SJCRH30 (cell line): ENCODE measurements at places on chromosomes 16 and 17.

GRCh38 chr17:78947235-78948149 lies 22.3 kb upstream of the TIMP2 start:
- no peaks in the 10 kb centered on the region for H3K36me3 ChIP-seq
- no peak for DNase-seq
- H3K27ac ChIP-seq, result no peak overlapping the region
- H3K27me3 ChIP-seq, result peaks cover 16% of the 10 kb centered on the region; the same call in 1 of the 2 replicates
- H3K4me3 ChIP-seq, result no peak overlapping the region

DNA sequence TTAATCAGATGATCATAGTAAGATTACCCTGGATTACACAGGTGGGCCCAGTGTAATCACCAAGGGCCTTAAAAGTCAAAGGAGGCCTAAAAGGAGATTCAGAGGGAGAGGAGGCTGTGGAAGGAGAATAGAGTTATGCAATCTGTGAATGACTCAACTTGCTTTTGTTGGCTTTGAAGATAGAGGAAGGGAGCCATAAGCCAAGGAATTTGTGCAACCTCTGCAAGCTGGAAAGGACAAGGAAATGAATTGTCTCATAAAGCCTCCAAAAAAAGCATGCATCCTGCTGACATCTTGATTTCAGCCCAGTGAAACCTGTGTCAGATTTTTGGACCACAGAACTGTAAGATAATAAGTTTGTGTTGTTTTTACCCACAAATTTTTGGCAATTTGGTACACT lies 109.6 kb downstream of the CNTNAP4 start:
- H3K4me3 ChIP-seq, result no peak overlapping the region
- no peaks in the 10 kb centered on the region for H3K36me3 ChIP-seq
- no peaks in the 10 kb centered on the region for H3K27me3 ChIP-seq
- no peak overlapping the region for H3K27ac ChIP-seq
- H3K4me1 ChIP-seq, result no peaks in the 10 kb centered on the region

- H3K4me3 ChIP-seq, result no peak overlapping the region
- no peak for DNase-seq
- H3K27ac ChIP-seq, result no peak overlapping the region
- H3K36me3 ChIP-seq, result peaks cover 28% of the 10 kb centered on the region
- no peaks in the 10 kb centered on the region for H3K4me1 ChIP-seq
Measured at GRCh38 chr17:37025238-37025637, 76.5 kb downstream of the AATF start.

DNA sequence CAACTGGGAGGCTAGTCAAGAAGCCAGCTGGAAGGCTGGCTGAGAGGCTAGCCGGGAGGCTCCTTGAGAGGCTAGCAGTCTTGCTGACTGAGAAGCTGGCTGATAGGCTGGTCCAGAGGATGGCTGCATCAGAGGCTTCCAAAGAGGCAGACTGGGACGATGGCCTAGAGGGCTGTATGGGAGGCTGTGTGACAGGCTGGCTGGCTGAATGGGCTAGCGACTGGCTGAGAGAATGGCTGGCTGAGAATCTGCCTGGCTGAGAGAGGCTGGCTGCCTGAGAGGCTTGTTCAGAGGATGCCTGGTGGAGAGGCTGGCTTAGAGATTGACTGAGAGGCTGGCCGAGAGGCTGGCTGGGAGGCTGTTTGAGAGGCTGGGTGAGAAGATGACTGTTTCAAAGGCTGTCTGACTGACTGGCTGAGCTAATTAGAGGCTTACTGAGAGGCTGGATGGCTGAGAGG lies 34.8 kb upstream of the ACSM2B start:
- H3K36me3 ChIP-seq, result no peaks in the 10 kb centered on the region
- H3K4me1 ChIP-seq, result no peaks in the 10 kb centered on the region; the same call in 1 of the 2 replicates
- H3K4me3 ChIP-seq, result no peak overlapping the region
- no peak for DNase-seq

DNA sequence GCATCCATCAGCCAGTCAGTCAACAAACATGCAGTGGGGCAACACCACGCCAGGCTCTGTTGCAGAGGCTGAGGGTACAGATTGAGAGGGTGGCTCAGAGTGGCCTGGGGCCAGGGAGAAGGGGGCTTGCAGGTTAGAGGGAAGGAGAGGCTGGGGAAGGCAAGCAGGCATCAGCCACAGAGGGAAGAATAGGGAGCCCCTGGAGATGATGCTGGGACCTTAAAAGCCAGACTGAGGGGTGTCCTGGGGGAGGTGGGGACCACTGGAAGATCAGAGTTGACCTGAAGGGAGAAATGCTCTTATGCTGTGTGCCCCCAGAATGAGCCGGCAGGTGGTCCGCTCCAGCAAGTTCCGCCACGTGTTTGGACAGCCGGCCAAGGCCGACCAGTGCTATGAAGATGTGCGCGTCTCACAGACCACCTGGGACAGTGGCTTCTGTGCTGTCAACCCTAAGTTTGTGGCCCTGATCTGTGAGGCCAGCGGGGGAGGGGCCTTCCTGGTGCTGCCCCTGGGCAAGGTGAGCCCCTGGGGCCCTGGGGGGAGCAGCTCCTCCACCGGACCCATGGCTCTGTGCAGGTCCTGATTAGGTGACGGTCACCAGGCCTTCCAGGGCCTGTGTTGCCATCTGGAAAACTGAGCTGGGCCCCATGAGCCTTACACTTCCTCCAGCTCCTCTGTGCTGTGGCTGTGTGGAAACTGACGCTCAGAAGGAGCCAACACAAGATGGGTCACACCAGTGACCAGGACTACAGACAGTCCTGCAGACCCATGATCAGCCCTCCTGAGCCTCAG lies 1.7 kb downstream of the CORO1A start:
- DNase-seq, result no peak
- H3K4me1 ChIP-seq, result peaks cover 9% of the 10 kb centered on the region
- H3K27ac ChIP-seq, result no peak overlapping the region
- H3K4me3 ChIP-seq, result no peak overlapping the region
- H3K27me3 ChIP-seq, result no peaks in the 10 kb centered on the region

GRCh38 chr17:34601416-34601815 lies 22.0 kb downstream of the TMEM132E start:
- no peaks in the 10 kb centered on the region for H3K36me3 ChIP-seq
- H3K4me3 ChIP-seq, result no peak overlapping the region
- H3K27me3 ChIP-seq, result peaks cover 9% of the 10 kb centered on the region

- DNase-seq, result peak; percentile 83
- H3K27me3 ChIP-seq, result no peaks in the 10 kb centered on the region
- H3K27ac ChIP-seq, result peak overlapping the region; percentile 77
- peak overlapping the region; percentile 75 for H3K4me3 ChIP-seq
Measured at GRCh38 chr16:76535-77272, 1.3 kb upstream of the MPG start.

DNA sequence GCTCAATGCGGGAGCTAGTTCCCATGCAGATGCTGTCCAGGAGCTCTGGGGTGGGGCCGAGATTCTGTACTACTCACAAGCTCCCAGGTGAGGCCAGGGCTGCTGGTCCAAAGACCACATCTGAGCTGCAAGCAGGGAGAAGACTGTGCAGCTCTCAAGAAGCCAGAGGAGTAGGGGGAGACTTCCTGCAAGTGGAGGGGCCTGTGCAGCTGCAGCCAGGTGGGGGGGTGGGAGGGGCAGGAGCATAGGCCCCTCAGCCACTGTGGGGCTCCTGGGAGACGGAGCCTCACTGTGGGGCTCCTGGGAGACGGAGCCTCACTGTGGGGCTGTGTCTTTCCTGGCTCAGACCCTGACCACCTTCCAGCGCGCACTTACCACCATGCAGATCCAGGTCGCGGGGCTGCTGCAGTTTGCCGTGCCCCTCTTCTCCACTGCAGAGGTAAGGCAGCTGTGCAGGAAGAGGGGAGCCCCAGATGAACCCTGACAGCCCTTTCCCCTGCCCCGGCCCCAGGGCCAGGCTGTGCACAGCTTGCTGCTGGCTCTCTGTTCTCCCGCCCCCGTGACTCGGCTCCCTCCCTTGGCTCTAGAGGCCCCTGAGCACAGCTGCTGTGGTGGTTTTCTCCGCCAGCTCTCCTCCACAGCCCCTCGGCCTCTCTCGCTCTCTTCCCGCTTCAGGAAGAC lies 24.3 kb upstream of the DNAI2 start:
- no peak overlapping the region for H3K4me3 ChIP-seq
- H3K4me1 ChIP-seq, result peaks cover 17% of the 10 kb centered on the region
- no peak overlapping the region for H3K27ac ChIP-seq
- no peaks in the 10 kb centered on the region for H3K27me3 ChIP-seq
- DNase-seq, result peak; percentile 71

GRCh38 chr16:19717314-19717713 lies 713 bp downstream of the KNOP1 start:
- H3K4me1 ChIP-seq, result peaks cover 3% of the 10 kb centered on the region; the same call in 1 of the 2 replicates
- H3K36me3 ChIP-seq, result peaks cover 8% of the 10 kb centered on the region
- H3K27ac ChIP-seq, result peak overlapping the region; percentile 82
- H3K4me3 ChIP-seq, result peak overlapping the region; percentile 91

GRCh38 chr16:49542946-49543630 lies 169.5 kb downstream of the C16orf78 start:
- no peaks in the 10 kb centered on the region for H3K36me3 ChIP-seq
- peak; percentile 65 for DNase-seq
- peaks cover 14% of the 10 kb centered on the region for H3K4me1 ChIP-seq
- peak overlapping the region; percentile 56 for H3K4me3 ChIP-seq
- H3K27me3 ChIP-seq, result no peaks in the 10 kb centered on the region
- peak overlapping the region; percentile 73 for H3K27ac ChIP-seq

- DNase-seq, result no peak
- H3K27me3 ChIP-seq, result no peaks in the 10 kb centered on the region
- peaks cover 19% of the 10 kb centered on the region for H3K36me3 ChIP-seq
- peaks cover 4% of the 10 kb centered on the region; the same call in 1 of the 2 replicates for H3K4me1 ChIP-seq
Measured at GRCh38 chr16:56370875-56371659, 54.3 kb downstream of the AMFR start.

DNA sequence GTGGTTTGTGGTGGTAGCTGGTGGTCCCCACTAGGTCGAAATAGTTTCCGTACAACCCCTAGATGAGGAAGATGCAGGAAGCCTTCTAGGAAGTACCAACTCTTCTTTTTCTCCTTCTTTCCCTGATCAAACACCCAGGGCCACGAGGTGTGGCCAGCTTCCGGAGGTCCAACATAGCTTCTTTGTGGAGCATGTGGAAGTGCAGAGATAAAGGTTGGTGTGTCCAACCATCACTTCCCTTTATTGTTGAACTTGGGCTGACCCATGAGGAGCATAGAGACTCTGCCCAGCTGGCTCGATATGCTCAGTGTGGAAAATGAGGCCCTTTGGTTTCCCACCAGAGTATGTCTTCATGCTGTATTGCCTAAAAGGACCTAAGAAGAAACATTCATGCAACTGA lies 6.3 kb upstream of the RGS9 start:
- H3K36me3 ChIP-seq, result no peaks in the 10 kb centered on the region
- no peak for DNase-seq
- H3K27me3 ChIP-seq, result no peaks in the 10 kb centered on the region
- H3K4me1 ChIP-seq, result no peaks in the 10 kb centered on the region
- no peak overlapping the region for H3K27ac ChIP-seq
- H3K4me3 ChIP-seq, result no peak overlapping the region

DNA sequence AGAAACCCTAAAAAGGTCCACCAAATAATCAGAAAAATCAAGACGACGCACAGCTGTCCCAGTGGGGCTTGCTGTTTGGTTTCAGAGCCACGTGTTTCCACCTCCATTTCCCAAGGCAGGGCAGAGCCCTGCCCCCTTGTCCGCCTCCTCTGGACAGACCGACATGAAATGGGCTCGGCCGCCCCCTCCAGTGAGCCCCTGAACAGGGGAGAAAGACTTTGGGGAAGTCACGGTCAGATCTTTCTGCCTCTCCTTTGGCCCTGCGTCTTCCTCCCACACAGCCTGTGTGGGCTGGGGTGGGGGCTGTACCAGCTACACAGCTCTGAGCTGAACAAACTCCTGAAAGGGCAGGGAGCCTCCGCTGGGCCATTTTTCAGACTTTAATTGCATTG lies 230.7 kb downstream of the ENGASE start:
- no peak overlapping the region for H3K27ac ChIP-seq
- no peak for DNase-seq

DNA sequence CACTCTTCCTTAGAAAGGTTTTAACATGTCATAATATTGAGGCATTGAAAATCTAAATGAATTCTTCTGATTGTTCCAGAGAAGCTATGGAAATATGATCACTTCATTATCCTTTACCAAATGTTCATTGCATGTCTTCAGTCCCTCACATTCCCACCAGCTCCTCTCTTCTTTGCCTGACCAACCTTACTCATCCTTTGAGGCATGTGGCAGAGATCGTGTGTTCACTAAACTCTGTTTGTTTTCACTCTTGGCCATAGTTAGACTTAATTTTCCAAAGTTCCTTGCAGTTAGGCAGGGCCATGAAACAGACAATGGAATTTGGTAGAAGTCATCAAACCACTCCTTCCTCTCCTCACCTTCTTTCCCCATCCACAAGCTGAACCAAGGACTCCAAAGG lies 266.5 kb upstream of the HSBP1 start:
- no peak overlapping the region for H3K4me3 ChIP-seq
- H3K27ac ChIP-seq, result no peak overlapping the region
- no peaks in the 10 kb centered on the region for H3K4me1 ChIP-seq
- H3K27me3 ChIP-seq, result no peaks in the 10 kb centered on the region
- DNase-seq, result no peak
- no peaks in the 10 kb centered on the region for H3K36me3 ChIP-seq

DNA sequence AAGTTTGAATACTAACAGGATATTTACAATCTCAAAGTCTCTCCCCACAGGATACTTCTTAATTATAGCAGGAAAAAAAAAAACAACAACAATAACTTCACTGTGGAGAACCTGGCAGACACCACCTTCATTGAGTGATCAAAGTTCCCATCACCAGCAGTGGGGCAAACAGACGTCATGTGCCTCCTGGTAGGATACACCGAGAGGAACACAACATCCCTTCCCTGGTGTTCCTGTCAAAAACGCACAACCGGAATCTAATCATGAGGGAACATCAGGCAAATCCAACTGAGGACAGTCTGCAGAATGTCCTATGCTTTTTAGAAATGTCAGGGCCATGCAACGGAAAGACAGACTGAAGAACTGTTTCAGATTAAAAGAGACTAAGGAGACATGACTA lies 80.0 kb downstream of the ZFHX3 start:
- H3K36me3 ChIP-seq, result no peaks in the 10 kb centered on the region
- no peak overlapping the region for H3K27ac ChIP-seq
- no peaks in the 10 kb centered on the region for H3K4me1 ChIP-seq
- DNase-seq, result no peak
- no peak overlapping the region for H3K4me3 ChIP-seq
- H3K27me3 ChIP-seq, result no peaks in the 10 kb centered on the region

GRCh38 chr16:8569650-8570346 lies 20.5 kb downstream of the TMEM114 start:
- peak overlapping the region; percentile 44 for H3K4me3 ChIP-seq
- H3K4me1 ChIP-seq, result peaks cover 8% of the 10 kb centered on the region

DNA sequence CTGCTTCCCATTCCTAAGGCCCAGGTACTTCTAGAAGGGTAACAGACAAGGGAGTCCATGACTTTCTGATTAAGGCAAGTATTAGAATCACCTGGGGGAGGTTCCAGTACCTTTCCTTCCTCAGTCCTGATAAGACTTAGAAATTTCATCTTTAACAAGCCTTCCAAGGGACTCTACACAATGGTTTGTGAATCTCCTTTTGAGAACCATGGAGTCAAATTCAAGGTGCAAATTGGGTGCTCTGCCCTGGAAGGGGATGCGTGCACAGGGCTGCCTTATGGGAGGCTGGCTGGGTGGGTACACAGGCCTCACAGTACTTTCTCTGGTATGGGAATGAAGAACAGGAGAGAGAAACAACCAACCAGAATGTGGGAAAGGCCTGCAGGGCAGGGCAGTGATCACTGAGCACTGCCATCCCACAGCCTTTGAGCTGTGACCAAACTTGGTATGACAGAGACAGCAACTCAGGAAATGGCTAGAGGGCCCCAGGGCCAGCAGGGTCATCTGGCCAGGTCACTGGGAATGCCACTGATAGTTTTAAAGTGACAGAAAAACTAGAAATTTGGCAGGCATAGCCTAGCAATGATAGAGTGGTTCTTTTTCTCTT lies 3.6 kb upstream of the TMIGD1 start:
- no peak overlapping the region for H3K4me3 ChIP-seq
- DNase-seq, result no peak
- no peaks in the 10 kb centered on the region for H3K36me3 ChIP-seq
- no peaks in the 10 kb centered on the region; the same call in 1 of the 2 replicates for H3K27me3 ChIP-seq
